Vagina (tissue), 2 donors: ENCODE measurements at places on chromosomes 6 and 20.

DNA sequence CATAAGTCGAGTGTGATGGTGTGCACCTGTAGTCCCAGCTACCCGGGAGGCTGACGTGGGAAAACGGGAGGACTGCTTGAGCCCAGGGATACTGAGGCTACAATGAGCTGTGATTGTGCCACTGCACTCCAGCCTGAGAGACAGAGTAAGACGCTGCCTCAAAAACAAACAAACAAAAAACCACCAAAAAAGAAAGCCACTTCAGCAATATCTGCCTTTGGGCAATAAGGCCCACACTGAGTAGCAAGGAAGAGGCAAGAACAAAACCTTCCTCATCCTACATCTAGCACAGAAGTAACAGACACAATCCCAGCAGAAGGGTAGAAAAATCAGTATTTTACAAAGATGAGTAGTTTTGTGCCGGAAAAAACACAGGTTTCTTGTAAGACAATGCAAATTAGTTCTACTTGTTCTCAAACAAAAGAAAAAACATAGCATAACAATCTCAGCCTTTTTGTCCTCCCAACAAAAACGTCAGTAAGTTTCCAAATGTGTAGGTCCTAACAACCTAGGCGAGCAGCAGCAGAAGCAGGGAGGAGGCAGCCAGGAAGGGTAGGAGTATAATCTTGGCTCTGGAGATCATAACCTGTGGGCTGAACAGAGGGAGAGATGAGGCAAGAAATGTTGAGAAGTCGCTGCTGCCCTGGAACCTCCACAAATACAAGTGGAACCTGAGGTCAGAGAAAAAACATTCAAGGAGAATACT lies 5.7 kb downstream of the PPP1R10 start:
- peaks cover 59% of the 10 kb centered on the region for H3K4me1 ChIP-seq
- H3K4me3 ChIP-seq, result no peak overlapping the region
- no peak overlapping the region for H3K27ac ChIP-seq

DNA sequence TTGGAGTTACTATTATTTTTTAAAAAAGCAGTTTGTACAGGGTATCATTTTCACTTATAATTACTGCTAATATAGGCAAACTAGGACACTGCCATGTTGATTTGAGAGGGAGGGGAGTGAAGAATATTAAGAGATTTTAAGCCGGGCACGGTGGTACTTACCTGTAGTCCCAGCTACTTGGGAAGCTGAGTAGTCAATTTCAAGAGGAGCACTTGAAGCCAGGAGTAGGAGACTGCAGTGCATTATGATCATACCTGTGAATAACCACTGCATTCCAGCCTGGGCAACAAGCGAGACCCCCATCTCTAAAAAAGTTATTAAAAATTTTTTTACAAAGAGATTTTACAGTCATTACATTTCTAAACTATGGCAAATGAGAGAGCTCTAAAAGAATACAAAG lies 35.7 kb downstream of the ADAT2 start:
- no peaks in the 10 kb centered on the region for H3K4me1 ChIP-seq
- no peaks in the 10 kb centered on the region for H3K27me3 ChIP-seq
- no peak overlapping the region for H3K4me3 ChIP-seq
- no peaks in the 10 kb centered on the region for H3K36me3 ChIP-seq
- no peak for DNase-seq

- H3K27me3 ChIP-seq, result no peaks in the 10 kb centered on the region
- H3K4me3 ChIP-seq, result no peak overlapping the region
- no peak overlapping the region for H3K27ac ChIP-seq
- H3K4me1 ChIP-seq, result peaks cover 7% of the 10 kb centered on the region
Measured at GRCh38 chr6:41649596-41649995, 11.3 kb downstream of the MDFI start.

- H3K27ac ChIP-seq, result no peak overlapping the region
- no peaks in the 10 kb centered on the region for H3K27me3 ChIP-seq
- no peak overlapping the region for H3K4me3 ChIP-seq
Measured at GRCh38 chr20:47111576-47111975, 216.9 kb downstream of the EYA2 start.

- H3K27me3 ChIP-seq, result no peaks in the 10 kb centered on the region
- H3K4me1 ChIP-seq, result no peaks in the 10 kb centered on the region
- no peak overlapping the region for H3K4me3 ChIP-seq
- no peak for DNase-seq
- H3K27ac ChIP-seq, result no peak overlapping the region
Measured at GRCh38 chr20:52426856-52427255, 235.3 kb upstream of the ZFP64 start.

- H3K4me1 ChIP-seq, result peaks cover 48% of the 10 kb centered on the region
- H3K27me3 ChIP-seq, result no peaks in the 10 kb centered on the region
- peak overlapping the region; percentile 81 for H3K27ac ChIP-seq
- H3K36me3 ChIP-seq, result no peaks in the 10 kb centered on the region
Measured at GRCh38 chr6:16712931-16713484, 48.3 kb downstream of the ATXN1 start.
